NT2/D1 (cell line): ENCODE measurements at places on chromosomes 5 and 9.

DNA sequence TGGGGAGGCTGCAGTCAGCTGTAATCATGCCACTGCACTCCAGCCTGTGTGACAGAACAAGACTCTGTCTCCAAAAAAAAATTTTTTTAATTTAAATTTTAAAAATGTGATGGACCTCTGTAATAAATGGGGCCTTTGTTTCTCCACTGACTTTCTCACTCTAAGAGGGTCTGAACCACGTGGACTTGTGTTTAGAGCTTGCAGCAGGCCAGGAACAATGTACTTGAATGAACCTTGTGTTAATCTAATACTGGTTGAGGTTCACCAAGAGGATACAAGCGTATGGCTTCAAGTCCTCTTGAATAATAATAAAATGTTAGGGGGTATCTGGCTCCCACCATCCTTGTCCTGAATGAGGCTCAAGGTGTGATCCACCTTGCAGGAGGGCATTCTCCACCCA is 14.4 kb upstream of the SLC2A8 start:
- no peak for DNase-seq

GRCh38 chr9:121253821-121254501 is 14.0 kb upstream of the GSN start:
- peak; percentile 67 for DNase-seq

DNA sequence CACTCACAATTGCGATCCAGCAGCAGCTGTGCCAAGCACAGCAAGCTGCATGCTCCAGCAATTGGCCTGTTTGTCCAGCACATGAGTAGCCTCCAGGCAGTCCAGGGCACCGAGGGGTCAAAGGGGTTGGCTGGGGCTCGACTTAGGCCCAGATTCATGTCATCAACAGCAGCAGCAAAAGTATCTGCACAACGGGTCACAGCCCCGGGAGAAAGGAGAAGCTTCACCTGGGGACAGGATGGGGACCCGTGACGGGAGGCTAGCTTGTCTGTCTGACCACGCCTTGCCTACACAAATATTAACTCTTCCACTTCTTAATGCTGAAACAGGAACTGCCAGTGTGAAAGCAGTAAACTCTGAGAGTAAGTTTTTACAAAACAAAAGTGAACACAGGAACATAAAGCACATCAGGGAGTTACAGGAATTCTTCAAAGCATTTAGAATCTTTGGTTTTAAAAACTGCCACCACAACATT is 191.2 kb downstream of the PIK3R1 start:
- no peak for DNase-seq

GRCh38 chr5:97499605-97500004 is 316.6 kb upstream of the RIOK2 start:
- no peak for DNase-seq

DNA sequence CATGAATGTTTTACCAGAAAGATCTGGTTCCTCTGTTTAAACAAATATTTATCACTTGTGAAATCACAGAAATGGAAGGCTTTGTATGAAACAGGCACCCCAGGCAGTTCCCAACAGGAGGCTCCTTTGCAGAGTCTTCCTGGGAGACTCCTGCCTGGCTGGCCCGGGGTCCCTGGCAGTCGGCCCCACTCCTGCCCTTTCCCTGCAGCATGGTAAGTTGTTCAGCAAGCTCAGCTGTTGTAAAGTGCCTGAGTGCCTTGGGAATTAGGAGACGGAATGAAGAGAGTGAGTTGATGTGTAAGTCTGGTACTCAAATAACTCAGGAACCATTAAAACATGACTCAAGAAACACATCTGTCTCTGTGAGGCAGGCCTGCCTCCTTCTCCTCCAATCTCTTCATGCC is 17.5 kb upstream of the LHFPL2 start:
- no peak for DNase-seq

- DNase-seq: peak; percentile 96
Measured at GRCh38 chr9:89592963-89593726, 11.7 kb upstream of the GADD45G start.

DNA sequence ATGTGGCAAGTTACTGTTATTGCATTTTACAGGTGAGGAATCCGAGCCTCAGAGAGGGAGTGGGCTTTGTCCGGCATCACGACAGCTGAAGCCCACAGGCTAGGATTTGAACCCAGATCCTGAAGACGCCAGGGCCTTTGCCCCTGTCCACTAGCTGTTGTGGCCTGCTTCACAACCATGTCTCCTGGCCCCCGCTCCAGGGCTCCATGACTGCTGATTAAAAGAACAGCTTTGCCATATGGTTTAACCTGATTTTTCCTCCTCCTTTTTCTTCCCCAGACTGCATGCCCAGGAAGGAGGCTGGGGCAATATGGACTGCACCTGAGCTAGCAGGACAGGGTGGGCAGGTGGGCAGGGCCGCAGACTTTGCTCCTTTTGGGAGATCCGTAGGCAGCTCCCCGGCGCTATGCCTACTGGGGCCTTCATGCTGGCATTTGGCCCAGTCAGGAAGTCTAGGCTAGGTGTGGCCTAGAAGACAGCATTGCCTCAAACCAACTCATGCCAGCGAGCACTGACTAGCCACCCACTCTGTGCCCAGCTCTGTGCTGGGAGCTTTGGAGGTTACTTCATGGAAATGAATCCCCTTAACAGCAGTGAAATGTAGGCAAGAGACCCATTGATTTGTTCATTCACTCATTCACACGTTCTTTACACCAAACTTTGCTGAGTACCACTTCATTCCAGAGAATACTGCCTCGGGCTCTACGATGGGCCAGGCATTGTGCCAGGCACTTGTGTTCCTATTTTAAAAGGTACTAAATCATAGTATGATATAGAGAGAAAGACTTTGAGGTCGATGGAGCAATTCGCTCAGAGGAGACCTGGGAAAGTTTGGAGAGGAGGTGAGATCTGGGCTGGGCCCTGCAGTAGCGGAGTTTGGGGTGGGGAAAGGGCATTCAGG is 94.3 kb upstream of the CPEB4 start:
- no peak for DNase-seq

- no peak for DNase-seq
Measured at GRCh38 chr9:137188086-137188489, 272 bp downstream of the ANAPC2 start.

DNA sequence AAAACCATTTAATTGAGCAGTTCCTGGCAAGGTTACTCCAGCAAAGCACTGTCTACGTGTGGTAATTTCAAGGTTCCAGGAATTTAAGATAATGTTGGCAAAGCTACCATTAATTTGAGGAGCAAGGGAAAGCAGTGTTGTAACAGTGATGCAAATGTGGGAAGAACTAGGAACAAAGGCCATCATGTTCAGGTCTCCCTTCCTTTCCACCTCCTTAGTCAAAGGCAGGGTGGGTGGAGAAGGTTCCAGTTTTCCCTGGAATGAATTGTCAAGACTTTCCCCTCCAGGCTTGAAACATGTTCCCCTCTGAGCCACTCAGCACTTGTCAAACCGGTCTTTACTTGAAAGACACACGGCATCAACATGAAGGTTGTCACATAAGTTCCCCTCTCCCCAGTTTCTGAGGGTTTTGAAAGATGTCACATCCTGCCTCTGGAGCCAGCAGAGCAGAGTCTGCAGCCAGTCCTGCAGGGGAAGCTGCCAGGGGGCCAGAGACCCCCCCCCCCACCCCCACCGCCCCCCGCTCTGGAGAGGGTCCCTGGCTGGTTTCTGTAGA is 226.0 kb downstream of the GAS1 start:
- DNase-seq: no peak

GRCh38 chr5:120695368-120695880 is 231.3 kb downstream of the PRR16 start:
- DNase-seq: no peak

DNA sequence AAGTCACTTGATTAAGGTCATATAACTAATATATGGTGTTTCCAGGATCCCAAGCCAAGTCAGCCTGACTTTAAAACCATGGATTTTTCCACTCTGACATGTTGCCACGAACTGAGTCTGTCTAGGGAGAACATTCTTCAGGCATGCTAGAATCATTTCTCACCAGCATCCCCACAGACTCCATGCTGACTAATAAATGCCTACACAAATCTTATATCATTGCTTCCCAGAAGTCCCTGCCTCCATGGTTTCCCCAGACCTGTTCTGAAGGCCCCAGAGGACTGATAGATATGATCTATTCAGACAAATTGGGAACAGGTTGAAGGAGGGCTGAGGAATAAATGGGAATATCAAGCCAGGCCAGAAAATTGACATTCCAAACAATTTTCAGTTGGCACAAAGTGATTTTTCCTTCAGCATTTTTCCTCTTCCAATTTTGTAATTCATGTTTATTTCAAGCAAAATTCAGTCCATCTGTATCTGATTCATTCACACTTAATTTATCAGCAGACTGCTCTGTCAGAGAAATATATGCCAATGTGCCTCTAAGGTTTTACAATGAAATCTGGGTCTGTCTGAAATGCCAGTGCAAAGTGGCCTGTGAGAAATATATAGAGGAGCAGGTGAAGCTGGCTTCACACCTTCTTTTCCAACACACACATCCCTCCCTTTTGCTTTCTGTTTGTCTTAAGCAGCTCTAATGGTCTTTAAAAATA is 413.6 kb upstream of the TNC start:
- DNase-seq: no peak

DNA sequence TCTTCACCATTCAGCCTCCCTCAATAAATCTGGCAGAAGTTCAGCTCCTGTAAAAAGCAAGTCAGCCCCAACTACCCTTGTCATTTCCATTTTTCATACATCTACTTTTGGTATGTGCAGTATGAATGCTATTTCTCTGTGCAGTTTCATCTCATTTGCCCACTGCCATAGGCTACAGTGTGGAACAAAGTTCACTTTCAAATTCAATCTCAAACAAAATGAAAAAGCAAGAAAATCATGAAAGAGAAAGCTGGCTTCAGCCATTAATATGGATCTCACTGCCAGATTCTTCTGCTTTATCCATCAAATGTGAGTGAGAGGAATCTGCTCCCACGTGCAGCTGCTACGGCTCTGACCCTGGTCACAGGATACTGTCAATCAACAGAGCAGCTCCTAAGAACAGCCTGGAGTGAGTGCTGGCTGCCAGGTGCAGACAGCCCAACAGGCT is 494.2 kb downstream of the ZNF608 start:
- no peak for DNase-seq

DNA sequence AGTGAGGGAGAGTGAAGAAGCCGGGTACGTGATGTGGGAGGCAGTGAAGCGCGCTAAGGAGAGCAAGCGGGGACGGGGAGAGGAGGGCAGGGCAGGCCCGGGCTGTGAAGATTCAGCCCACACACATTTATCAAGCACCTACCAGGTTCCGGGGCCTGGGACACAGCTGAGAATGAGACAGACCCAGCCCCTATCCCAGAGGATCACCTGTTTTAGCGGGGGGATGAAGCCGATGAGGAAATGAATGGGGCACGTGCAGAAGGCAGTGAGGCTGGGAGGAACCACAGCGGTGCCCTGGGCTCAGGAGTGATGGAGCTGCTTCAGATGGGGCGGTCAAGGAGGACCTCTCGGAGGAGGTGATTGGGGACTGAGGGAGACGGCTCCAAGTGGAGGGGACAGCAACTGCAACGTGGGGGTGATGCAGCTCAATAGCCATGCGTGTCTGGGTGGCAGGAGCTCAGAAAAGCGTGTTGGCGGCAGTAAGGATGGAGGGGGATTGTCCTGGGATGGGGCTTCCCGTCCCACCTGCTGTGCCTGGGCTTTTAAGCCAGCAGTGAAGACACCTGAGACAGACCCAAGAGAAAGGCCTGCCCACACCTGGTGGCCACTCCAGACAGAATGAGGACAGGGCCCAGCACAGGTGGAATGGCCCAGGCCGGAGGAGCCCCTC is 77.5 kb upstream of the UNC5A start:
- no peak for DNase-seq

DNA sequence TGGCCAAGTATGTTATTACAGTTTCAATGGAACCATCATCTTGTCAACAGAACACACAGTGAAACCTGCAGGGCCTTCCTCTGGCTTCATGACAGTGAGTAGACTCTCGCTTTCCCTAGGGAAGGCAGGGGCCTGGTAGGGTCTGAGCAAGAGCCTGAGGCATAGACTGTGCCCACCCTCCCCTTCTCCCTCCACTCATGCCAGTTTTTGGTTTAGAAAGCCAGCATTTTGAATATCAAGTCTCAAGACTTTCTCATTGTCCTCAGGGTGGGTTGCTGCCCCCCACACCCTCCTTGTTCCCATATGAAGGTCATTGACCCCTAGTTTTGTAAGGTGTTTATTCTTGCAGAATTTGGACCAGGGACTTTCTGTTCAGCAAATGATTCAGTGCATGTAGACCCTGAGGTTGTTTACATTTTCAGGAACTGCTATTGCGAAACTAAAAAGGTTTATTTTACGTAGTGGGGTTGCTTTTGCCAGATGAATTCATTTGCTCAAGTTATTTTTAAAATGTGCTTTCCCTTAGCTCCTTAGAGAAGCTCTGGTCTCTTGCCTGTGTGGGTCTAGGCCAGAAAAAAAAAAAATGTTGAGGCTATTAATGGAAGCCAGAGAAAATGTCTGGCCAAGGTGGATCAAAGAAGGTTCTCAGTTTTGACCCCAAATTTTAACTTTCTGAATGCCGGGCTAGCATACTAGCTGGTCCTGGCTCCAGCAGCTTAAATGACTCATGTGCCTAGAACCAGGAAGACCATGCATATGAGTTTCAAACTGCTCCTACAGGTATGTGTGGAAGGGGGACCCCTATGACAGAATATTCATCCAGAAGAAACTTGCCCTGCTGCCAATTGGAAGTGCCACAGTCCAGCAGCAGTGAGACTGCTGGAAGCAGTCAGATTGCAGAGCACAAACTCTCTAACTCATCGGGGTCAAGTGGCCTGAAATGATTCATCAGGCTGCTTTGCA is 10.1 kb upstream of the MOB3B start:
- no peak for DNase-seq

GRCh38 chr9:123359106-123359505 is 3.1 kb downstream of the CRB2 start:
- no peak for DNase-seq

GRCh38 chr5:83837265-83837907 is 116.7 kb upstream of the HAPLN1 start:
- DNase-seq: no peak

DNA sequence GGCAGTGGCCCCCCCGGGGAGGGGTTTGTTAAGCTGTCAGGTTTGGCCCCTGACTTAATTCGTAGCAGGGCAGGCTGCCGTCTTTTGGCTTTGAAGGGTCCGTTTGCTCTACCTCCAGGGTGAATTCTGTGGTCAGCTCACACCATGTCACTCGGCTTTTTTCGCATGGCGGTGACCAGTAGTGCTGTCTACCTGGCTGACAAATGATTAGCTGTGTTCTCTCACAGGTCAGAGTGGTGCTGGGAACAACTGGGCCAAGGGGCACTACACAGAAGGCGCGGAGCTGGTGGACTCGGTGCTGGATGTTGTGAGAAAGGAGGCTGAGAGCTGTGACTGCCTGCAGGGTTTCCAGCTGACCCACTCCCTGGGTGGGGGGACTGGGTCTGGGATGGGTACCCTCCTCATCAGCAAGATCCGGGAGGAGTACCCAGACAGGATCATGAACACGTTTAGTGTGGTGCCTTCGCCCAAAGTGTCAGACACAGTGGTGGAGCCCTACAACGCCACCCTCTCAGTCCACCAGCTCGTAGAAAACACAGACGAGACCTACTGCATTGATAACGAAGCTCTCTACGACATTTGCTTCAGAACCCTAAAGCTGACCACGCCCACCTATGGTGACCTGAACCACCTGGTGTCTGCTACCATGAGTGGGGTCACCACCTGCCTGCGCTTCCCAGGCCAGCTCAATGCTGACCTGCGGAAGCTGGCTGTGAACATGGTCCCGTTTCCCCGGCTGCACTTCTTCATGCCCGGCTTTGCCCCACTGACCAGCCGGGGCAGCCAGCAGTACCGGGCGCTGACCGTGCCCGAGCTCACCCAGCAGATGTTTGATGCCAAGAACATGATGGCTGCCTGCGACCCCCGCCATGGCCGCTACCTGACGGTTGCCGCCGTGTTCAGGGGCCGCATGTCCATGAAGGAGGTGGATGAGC is 1.4 kb downstream of the TUBB4B start:
- DNase-seq: no peak

- no peak for DNase-seq
Measured at GRCh38 chr9:10062629-10063395, 550.0 kb downstream of the PTPRD start.
